ENCODE measurements at places on chromosomes 12 and 14.

DNA sequence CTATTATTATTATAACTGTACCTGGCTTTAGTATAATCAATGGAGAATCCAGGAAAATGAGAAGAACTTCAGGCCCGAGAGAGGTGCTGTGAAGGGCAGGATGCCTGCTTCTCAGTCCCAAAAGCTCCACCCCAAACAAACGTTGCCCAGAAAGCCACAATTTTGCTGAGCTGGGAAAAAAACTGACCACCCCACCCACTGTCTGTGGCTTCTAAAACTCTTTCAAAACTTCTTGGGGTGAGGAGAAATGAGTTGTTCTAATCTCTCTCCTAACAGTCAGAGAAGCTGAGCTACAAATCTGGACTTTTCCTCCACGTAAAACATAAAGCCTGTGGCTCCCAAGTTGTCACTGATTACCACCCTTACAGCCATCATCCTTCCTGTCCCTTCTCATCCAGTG is 13.4 kb downstream of the VDR start:
- DNase-seq: no peak

DNA sequence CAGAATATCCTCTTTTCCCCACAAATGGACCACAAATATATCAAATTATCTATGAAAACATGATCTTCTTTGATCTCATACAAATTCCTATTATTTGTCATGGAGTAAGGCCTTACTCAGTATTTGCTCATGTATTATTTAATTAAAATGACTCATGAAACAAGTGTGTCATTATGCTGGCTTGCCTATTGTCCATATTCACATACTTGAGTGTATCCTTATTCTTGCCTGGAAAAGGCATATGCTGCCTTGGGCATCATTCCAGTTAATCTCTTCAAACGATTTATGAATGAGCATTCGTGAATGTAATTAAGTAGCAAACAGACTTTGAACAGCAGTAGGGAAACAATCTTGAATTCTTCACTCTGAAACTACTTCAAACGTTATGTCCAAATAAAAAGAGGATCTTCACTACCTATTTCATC is 22.6 kb upstream of the SNRPF start:
- DNase-seq: peak; percentile 68

DNA sequence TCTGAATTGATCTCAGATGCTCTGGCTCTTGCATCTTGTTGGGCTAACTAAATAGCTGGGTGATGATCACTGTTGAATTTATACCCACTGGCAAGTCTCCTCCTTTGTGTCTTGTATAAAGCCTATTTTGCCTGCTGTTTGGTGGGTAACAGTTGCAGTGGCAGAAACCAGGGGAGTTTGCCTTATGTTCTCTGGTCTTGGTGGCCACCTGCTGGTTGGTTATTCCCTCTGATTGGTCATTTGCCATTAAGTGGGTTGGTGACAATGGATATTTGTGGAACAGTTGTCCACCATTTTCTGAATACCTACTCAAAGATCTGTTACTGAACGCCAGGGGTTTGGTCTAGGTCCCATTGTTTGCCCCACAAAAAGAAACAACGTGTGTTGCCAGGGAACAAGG is 52.1 kb downstream of the AVPR1A start:
- DNase-seq: no peak

DNA sequence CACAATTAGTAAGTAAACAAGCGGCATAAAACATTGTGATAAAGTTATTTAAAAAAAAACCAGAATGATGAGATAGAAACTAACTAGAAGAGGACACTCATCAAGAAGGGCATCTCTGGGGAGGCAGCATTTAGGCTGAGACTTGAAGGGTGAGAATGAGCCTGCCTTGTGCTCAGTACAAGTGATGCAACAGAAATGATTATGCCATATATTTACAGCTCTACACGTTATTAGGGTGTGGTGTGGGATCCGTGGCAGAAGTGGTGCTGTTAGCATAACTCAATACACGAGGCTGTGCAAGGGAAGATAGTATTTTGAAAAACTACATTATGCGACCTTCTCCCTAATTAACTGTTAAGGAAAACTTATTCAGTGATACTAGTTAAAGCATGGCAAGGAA is 178.5 kb upstream of the ATF7IP start:
- DNase-seq: no peak

- no peak for DNase-seq
Measured at GRCh38 chr12:25855716-25856115, 102.8 kb upstream of the RASSF8 start.

- peak; percentile 94 for DNase-seq
Measured at GRCh38 chr14:74333909-74334308, 14.4 kb upstream of the VRTN start.

- no peak for DNase-seq
Measured at GRCh38 chr12:1469070-1469469, 125.3 kb downstream of the FBXL14 start.

DNA sequence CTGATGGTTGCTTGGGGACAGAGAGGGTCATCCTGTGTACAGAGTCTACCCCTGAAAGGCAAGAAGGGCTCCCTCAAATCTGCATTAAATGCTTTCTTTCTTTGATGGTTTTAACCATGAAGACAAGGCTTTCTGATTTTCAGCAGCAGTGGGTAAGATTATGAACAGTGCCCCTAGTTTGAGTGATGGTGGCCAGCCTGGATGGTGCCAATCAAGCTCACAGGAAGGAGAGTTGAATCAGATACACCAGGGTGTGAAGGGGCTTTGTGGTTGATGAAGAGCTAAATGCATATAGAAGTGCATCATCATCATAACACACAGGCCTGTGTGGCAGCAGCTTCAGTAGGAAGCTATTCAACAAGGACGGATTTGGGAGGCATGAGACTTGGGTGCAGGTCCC is 5.7 kb downstream of the KRT85 start:
- no peak for DNase-seq

DNA sequence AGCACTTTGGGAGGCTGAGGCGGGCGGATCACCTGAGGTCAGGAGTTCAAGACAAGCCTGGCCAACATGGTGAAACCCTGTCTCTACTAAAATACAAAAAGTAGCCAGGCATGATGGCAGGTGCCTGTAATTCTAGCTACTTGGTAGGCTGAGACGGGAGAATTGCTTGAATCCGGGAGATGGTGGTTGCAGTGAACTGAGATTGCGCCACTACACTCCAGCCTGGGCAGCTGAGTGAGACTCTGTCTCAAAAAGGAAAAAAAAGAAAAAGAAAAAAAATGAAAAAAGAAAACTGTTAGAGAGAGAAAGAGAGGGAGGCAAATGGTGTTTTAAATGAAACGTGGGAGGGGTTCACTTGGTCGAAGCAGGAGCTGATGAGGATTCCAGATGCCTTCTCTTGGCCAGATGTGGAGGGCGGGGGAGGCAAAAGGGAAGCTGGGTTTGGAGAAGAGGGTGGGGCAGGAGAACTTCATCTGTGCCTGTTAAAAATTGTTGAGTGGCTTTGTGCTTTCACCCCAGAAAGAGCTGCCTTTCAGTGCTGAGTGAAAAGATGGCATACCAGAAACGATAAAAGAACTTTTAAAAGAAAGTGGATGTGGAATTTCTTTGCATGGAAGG is 1.1 kb downstream of the EMP1 start:
- no peak for DNase-seq

GRCh38 chr14:51595881-51596455 is 55.7 kb upstream of the FRMD6 start:
- no peak for DNase-seq

DNA sequence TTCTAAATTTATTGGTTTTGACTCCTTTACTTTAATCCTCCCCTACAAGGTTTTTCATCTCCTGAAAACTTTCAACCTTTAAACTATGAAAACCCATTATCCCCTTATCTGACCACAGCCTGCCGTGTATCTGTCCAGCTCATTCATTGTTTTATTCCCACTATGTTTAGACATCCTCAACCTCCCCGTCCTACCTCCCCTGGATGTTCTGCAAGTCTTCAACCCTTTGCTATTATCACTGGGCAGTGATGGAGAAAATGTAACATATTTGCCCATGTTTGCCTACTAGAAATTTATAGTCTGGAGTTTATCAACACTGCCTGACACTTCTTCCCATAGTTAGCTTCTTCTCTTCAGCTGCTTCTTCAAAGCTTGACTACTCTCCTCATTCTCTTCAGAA is 483.4 kb downstream of the PRKD1 start:
- no peak for DNase-seq

GRCh38 chr12:110382683-110383082 is 20.8 kb downstream of the ANAPC7 start:
- DNase-seq: no peak

DNA sequence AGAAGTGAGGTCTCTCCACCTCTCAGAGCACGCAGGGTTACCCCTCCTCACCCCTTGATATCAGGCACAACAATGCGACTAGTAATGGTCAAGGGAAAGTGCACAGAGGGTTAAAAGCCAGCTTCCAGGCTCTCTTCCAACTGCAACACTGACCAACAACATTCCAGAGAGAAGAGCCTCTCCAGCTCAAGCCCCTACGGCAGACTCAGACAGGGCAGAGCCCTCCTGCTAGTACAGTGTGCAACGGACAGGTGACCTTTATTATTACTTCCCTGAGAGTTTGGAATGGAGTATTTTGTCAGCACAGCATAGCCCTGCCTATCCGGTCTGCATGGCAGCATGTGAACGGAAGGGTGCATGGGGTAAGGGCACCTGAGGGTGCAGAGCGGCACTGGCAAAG is 73.0 kb downstream of the PTPN21 start:
- no peak for DNase-seq

GRCh38 chr14:89651805-89652204 is 234.8 kb upstream of the FOXN3 start:
- DNase-seq: no peak

GRCh38 chr12:27505761-27506160 is 18.2 kb upstream of the PPFIBP1 start:
- no peak for DNase-seq

- DNase-seq: no peak
Measured at GRCh38 chr14:59032826-59033225, 155.6 kb upstream of the DAAM1 start.
